Activated CD4-positive, alpha-beta T cell treated with anti-CD3 and anti-CD28 coated beads, Interleukin-10, Interleukin-2, amounts not matched to agents 100 ng/mL and 50 ng/mL, durations not matched to agents 16 hours and 8 hours (primary cell): ENCODE measurements at places on chromosomes 16 and 17.

DNA sequence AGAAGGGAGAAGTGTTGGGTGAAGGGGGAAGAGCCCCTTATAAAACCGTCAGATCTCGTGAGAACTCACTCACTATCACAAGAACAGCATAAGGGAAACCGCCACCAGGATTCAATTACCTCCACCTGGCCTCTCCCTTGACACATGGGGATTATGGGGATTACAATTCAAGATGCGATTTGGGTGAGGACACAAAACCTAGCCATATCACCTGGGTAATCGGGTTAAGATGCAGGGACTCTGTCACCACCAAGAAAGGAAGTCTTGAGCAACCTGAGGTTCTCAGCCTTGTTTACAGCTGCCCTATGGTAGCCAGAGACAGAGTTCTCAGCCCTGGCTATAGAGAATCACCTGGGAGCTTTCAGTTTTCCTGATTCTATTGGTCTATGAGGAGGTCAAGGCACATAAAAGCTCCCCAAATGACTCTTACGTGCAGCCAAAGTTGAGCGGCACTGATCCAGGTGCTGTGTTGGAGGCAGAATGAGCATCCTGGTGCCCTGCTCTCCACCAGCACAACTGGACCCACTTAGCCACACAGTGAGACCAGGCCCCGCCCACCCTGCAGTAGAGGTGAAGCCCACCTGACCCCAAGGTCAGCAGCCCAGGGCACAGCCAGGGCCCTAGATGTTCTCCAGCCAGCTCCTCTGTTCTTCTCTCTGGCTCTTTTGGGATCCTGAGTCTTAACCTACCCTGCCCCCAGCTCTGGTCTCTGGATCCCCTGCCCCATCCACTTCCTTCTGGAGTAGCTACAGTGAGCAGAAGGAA, 138.5 kb upstream of the CDH5 start:
- no peak for DNase-seq

DNA sequence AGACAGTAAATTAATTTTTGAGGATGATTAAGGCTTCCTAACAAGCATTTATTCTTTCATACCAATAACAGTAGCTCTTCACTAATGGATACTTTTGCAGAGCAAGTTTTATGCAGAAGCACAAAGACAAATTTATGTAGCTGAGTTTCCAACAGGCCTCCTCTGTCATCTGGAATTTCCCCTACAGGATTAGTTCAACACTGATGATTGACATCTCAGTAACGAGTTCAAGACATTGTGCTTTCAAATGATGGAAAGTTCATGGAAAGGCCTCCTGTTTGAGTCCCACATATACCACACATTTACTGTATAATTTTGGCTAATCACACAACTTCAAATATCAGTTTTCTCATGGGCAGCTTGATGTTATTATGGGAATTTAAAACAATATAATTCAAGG, 40.6 kb downstream of the ABCA10 start:
- DNase-seq = no peak

- no peak for DNase-seq
Observed at GRCh38 chr17:40352237-40352778, 12.2 kb downstream of the GJD3 start.

- peak; percentile 59 for DNase-seq
Observed at GRCh38 chr16:67177743-67178699, 5.7 kb downstream of the MATCAP1 start.
